Peyer's patch (tissue), 4 donors: ENCODE measurements at places on chromosomes 5 and 9. TPM values are rescaled to one million over a fixed set of nuclear protein-coding genes. Genes with fewer than 3 reads are reported as not detected.

The PCDHAC1 gene
- total RNA-seq = not detected

The SLC46A2 gene
- not detected for total RNA-seq

The ADAMTS16 gene
- not detected for total RNA-seq

The LCN12 gene
- 1.8 TPM for total RNA-seq

The SARDH gene
- 0.67 TPM for total RNA-seq
